ENCODE measurements at places on chromosomes 12 and 14.

DNA sequence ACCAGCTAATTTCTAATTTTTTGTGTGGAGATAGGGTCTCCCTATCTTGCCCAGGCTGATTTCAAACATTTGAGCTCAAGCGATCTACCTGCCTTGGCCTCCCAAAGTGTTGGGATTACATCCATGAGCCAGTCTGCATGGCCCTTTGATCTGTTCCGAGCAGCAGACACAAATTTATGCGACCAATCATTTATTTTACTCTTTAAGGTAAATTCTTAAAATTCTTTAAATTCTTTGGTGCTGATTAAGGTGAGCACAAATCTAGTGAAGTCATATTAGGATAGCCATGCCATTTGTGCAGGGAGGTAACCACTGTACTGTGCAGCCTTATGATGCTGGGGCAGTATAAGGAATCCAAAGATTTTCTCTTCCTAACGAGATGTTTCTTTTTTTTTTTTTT lies 135.7 kb downstream of the SRGAP1 start:
- no peak for DNase-seq

DNA sequence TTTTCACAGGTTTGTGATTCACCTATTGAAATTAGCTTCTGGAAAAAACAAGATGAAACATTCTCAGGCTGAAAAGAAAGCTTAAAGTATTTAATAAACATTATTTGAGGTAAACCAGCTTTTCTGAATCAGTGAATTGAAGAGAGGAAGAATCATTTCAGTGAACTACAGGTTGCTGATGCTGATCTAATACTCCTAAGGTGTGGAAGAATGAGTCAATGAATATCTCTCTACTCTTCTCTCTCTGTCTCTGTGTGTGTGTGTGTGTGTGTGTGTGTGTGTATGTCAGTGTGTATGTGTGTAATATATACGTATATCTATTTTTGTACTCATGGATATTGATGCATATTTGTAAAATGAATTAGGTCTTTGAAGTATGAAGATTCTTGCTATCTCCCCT lies 312.2 kb downstream of the SSPN start:
- DNase-seq = no peak

DNA sequence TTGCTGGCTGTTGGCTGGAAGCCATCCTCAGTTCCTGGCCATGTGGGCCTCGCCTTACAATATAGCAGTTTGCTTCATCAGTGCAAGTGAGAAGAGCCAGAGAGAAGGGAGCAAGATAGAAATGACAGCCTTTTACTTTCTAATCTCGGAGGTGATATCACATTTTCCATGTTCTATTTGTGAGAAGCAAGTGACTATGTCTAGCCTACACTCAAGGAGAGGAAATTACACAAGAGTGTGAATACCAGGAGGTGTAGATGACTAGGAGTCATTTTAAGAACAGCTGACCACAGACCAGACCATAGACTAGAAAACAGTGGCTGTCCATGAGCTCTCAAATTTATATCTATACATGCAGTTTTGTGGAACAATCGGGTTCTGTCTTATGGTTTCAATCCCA lies 163.0 kb upstream of the NRXN3 start:
- DNase-seq = no peak

DNA sequence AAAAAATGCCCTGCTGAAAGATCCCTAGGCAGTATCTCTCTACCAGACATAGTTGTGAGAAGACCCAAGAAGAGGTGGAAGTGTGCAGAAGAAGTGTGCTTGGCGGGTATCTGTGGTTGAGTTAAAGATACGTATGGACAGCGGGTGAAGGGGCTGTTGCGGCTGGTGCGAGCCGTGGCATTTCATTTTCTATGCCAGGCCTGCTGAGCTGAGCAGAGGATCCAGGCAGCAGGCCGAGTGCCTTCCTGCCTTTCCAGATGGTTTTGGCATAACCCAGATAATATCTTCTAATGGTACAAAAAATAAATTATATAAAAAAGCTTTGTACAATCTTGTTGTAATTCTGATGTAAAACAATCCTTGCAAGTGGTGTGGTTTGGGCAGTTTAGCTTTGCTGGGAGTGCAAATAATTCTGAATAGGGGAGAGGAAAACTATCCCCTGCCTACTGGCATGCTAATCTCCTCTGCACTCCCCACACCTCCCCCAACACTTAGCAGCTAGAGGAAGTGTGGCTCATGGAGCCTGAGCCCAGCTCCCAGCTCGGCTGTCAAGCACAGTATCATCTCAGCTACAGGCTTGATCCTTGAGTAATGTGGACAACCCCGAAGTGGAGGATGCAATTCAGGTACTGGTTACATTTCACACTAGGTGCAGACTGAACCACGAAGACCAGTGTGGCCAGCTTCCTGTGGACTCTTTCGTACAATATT lies 168.9 kb downstream of the VRK1 start:
- no peak for DNase-seq

GRCh38 chr12:84738481-84738972 lies 174.1 kb downstream of the SLC6A15 start:
- no peak for DNase-seq
